ENCODE measurements at places on chromosomes 1 and 21.

- no peak for DNase-seq
These were observed 118.8 kb downstream of the RWDD3 start for GRCh38 chr1:95352767-95353166.

DNA sequence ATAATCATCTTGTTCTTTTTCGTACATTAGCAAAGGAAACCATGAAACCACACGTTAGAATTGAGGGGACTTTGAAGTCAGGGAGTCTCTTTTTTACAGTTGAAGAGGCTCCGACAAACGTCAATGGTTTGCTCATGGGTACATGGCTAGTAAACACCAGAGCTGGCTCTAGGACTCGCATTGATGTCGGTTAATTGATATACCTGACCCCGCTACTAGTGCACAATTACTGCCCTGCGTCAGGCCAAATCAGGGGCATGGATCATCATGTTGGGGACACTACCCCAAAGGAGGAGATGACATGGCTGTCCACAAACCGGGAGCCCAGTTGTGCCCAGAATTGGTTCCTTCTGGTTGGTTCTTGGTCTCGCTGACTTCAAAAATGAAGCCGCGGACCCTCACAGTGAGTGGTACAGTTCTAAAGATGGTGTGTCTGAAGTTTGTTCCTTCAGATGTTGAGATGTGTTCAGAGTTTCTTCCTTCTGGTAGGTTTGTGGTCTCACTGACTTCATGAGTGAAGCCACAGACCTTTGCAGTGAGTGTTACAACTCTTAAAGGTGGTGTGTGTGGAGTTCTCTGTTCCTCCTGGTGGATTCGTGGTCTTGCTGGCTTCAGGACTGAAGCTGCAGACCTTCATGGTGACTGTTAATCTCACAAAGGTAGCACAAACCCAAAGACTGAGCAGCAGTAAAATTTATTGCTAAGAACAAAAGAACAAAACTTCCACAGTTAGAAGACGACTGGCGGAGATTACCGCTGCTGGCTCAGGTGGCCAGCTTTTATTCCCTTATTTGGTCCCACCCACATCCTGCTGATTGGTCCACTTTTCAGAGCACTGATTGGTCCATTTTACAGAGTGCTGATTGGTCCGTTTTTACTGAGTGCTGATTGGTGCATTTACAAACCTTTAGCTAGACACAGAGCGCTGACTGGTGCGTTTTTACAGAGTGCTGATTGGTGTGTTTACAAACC lies 126.9 kb upstream of the ERRFI1 start:
- DNase-seq, result no peak

DNA sequence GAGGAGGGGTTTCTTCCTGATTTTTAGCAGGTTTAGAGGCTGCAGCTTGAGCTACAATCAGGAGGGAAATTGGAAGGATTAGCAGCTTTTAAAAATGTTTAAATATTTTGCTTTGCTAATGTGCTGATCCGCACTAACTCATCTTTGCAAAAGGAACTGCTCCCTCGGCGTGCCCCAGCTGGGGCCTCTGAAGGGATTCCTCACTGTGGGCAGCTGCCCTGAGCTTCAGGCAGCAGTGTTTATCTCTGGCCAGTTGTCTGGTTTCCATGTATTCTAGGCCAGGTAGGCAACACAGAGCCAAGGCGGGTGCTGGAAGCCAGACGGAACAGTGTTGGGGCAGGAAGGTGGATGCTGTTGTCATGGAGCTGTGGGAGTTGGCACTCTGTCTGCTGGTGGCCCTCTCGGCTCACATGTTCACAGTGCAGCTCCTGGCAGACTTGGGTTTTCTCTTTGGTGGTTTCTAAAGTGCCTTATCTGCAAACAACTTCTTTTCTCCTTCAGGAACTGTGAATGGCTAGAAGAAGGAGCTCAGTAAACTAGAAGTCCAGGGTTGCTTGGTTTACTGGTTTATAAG lies 18.9 kb downstream of the NECAP2 start:
- no peak for DNase-seq

DNA sequence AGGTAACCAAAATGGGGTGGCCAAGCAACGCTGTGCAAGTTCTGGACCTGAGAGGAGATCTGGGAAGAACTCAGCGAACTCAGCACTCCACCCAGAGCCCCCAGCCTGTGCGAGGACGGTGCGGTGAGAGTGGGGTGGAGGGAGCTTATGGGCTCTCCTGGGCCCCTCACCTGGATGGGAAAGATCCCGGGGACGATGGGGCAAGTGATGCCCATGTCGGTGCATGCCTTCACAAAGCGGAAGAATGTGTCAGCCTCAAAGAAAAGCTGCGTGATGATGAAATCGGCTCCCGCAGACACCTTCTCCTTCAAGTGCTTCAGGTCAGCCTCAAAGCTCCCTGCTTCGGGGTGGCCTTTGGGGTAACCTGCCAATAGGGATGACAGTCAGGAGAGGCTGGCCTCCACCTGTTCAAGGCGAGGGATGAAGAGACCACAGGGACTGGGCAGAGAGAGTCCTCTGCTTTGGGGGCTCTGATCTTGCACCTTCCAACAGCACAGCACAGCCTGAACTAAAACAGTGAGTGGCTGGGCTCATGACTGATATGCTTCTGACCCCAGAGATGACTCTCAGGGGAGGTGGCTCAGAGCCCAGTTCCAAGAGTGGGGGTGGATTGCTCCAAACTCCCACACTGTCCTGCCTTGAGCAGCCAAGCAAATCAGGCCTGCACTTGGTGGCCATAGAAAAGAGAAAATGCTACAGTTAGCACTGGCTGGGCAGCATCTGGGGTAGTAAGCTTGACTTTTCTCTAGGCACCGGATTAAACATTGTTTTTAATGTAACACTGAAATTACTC lies 9.5 kb downstream of the MTHFR start:
- DNase-seq, result no peak

DNA sequence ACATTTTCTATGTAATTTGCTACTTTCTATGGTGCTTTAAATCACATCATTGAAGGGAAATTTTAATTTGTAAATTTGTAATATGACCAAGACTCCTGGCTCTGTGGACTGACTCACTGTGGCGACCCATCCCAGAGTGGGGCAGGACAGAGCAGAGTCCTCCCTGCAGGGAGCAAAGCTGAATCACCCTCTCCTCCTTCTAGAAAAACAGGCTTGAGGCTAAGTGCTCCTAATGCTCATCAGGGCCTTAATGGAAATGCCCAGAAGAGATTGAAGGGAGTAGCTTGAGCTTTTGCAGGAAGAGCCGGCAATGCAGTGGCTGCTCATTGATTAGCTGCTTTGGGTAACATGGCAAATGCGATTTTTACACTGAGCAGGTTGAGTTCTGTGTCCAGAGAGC lies 16.8 kb downstream of the S100A10 start:
- peak; percentile 57 for DNase-seq

GRCh38 chr1:165383599-165384405 lies 27.3 kb upstream of the LMX1A start:
- no peak for DNase-seq

- no peak for DNase-seq
These were observed 74.0 kb upstream of the ADAMTS5 start for GRCh38 chr21:27040738-27041469.

DNA sequence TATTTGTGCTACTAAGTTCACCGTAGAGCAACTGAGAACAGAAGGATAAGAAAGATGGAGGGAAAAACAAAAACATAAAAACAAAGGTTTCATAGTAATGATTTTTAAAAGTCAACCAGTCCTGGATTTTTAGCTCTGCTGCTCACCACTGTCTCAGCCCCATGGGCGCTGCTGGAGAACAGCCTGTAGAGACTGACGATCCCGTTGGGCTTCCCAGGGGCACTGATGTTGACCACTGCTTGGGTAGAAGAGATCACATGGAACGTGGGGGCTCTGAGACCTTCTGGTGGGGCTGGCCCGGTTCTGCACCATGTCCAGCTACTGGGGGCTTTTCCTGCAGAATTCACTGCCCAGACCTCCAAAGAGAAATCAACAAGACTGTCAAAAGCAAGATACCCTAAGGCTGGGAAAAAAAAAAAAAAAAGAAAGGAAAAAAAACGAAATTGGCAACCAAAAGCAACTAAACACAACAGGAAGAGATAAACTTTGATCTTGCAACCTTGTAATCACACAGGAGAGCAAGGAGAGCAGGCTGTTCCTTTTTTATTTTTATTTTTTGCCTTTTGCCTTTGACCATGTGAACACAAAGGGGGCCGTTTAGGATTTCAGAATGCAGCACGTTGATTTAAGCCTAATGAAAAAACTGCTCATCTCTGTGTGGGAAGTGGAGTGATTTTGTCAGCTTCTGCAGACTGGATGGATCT lies 83.5 kb downstream of the KCTD3 start:
- DNase-seq, result no peak

GRCh38 chr1:71656902-71657301 lies 576.1 kb upstream of the ZRANB2 start:
- peak; percentile 73 for DNase-seq

DNA sequence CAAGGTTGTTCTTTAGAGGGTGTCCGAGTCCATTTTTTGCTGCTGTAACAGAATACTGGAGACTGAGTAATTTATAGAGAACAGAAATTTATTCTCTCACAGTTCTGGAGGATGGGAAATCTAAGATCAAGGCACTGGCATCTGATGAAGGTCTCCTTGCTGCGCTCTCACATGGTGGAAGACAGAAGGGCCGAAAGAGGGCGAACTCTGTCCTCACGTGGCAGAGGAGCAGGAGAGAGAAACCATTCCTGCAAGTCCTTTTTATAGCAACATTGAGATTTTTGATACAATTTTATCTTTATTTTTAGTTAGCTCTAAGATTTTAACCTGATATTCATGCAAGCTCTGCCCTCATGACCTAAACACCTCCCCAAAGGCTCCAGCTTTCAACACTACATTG lies 48.3 kb downstream of the ATG4C start:
- DNase-seq, result no peak

DNA sequence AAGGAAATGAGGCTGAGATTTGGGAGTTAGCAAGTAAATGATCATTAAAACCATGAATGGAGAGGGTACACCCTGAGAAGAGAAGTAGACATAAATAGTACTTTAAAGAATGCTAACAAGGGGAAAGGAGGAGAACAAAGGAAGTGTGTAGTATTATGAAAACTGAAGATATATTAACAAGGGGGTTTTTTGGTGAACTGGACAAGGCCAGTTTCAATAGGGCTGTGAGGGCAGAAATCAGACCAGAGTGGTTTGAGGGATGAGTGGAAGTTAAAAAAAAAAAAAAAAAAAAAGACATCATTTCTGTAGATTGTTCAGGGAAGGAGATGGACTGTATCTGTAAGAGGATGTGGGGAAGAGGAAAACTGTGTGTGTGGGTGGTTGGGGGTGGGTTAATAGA lies 137.1 kb downstream of the PLA2G4A start:
- no peak for DNase-seq

DNA sequence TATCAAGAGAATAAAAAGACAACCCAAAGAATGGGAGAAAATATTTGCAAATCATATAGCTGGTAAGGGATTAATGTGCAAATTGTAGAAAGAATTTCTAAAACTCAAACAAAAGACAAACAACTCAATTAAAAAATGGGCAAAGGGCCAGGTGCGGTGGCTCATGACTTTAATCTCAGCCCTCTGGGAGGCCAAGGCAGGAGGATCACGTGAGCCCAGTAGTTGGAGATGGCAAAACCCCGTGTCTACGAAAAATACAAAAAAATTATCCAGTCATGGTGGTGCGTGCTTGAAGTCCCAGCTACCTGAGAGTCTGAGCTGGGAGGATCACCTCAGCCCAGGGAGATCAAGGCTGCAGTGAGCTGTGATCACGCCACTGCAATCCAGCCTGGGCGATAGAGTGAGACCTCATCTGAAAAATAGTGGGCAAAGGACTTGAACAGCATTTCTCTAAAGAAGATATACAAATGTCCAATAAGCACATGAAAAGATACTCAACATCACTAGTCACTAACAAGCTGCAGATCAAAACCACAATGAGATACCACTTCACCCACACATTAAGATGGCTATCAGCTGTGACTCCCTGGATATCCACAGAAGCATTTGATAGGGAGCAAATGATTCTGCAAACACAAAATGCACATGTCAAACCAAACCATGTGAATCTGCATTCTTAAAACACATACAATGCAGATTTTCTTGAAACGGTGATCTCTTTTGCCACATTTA lies 20.9 kb downstream of the SLC30A1 start:
- no peak for DNase-seq

DNA sequence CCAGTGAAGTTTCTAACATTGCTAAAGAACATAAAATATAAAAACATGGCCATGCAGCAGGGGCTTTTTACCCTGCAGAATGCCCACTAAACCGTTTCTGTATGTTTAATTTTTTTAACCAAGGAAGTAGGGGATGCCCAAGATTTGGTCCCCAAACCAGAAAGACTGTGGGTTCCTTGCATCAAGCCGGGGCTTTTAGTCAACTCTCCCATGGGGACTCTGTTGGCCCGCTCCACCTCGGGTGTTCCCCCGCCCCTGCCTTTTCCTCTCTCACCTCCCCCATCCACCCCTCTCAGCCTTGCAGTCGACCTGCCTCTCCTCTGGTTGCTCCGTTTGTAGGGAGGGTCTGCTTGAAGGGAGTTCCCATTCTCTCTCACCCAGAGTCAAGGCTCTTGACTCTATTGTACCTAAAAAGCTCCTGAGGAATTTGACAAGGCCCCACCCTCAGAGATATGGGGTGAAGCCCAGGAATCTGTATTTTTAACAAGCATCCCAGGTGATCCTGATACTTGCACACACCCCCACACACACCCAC lies 117.5 kb downstream of the TOMM20 start:
- DNase-seq, result no peak

DNA sequence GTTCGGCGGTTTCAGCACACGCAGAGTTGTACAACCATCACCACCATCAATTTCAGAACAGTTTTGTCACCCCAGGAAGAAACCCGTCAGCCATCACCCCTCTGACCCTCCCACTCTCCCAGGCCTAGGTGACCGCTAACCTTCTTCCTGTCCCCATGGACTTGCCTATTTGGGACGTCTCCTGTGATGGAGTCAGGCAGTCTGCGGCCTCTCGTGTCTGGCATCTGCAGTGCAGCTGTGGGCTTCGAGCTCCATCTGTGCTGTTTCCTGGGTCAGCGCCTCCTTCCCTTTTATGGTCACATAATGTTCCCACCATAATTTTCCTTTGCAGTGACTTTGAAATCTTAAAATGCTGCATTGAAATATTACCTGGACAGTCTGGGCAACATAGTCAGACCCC lies 24.4 kb downstream of the SLC45A1 start:
- peak; percentile 70 for DNase-seq

GRCh38 chr1:184113251-184113650 lies 61.7 kb downstream of the TSEN15 start:
- DNase-seq, result peak; percentile 81

DNA sequence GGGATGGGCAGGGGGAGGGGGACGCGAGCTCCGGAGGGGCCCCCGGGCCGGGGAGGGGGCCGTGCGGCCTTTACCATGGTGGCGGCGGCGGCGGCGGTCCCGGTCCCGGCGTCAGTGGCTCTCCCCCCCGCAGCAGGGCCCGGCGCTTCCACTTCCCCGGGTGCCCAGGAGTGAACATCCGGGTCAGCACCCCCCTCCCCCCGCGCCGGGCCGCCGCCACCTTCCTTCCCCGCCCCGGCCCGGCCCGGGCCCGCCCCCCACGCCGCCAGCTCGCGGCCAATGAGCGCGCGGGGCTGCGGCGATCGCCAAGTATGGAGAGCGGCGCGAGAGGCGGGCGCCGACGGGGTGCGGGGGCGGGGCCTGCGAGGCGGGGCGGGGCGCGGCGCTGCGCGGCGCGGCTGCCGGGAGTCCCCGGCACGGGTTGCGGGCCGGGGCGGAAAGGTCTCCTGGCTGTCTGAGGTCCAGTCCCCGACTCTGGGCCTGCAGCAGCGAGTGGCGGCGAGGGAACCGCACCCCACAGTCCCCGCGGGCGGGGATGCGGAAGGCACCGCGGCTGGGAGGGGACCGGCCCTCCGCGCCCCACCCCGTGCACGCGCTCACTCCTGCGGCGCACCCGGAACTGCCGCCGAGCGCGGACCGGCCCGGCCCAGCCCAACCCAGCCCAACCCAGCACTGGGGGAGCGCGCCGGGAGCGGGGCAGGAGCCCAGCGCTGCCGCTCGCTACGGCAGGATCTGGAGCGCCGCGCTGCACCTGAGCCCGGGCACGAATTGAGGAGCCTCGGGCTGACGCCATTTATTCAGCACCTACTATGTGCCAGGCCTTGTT lies at the start of gene CAPZB:
Gene CAPZB (minus strand): TSS at position 178 of the 826 bp plus-strand sequence. CDS start 101 bp downstream, at position 77.
- peak; percentile 94 for DNase-seq
